ENCODE measurements at places on chromosomes 5 and 9.

- DNase-seq, result no peak
These were observed 334.7 kb upstream of the PIK3R1 start for GRCh38 chr5:67880876-67881275.

DNA sequence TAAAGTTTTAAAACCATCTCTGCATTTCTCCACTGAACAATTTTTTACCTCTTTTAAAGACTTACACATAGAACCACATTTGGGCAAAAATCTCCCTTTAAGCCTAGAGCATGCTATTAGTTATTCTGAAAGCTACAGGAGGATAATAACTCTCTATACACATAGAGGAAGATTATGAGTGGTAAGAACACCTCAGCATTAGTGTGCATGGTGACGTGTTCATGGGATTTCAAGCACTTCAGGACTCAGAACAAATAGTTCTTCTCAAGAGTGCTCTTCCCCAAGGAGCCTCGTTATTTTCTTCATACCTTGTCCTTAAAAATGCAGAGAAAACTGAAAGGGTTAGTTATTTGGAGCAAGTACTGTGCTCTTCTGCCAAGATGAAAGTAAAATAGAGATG is 256.9 kb upstream of the TUSC1 start:
- DNase-seq, result no peak

DNA sequence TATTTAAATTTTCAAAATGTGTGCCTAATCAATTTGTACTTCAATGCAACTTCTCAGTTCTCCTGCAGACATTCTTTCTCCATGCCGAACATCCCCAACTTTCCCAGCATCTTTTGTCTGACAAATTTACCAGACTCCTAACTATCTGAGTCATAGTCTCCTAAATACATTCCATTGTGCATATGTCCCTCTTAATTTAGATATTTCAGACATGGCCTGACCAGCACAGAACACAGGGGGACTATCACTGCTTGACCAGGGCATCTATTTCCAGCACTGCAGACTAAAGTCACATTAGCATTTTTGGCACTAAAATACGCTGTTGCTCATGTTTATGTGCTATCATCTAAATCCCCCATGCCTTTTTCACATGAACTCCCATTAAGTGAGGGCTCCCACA is 71.9 kb downstream of the ITGA1 start:
- no peak for DNase-seq

- peak; percentile 41 for DNase-seq
These were observed 102.6 kb upstream of the TRPM3 start for GRCh38 chr9:71223953-71224538.

DNA sequence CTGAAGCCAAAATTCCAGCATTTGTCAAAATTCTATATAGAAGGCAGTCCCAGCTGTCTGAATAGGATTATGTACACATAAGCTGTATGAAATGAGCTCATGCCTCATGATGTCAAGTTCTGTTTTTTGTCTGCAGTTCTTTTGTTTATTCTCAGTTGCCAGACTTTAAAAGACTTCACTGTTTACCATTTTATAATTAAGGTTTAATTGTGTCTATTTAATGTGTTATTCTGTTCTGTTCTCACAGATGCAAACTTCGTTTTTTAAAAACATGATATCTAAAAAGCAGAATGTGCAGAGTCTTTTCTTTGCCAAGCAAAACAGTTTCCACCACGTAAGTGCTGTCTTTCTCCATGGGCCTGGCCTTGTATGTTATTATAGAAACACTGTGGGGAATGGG is 31.1 kb downstream of the ERAP1 start:
- DNase-seq, result no peak

GRCh38 chr5:140043508-140043872 is 391 bp upstream of the NRG2 start:
- DNase-seq, result peak; percentile 61

Measured in WTC11 (cell line).